Naive thymus-derived CD8-positive, alpha-beta T cell (primary cell): ENCODE measurements at places on chromosomes 6 and 20.
A peak's percentile ranks its signal among the peaks of the same experiment; 100 is the strongest.

DNA sequence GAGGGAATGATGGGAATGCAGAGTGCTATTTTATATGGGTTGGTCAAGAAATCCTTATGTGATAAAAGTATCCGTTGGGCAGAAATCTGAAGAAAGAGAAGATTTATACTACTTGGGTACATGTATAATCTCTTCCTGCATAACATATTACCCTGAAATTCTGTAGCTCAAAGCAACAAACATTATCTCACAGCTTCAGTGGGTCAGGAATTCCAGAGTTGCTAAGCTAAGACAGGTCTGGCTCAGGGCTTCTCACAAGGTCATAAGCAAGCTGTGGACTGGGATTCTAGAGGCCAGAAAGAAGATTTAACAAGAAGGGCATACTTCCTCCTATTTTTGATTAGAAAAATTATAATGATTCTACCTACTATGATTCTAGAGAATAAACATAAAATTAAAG is 172.5 kb upstream of the THEMIS start:
- DNase-seq = no peak

- DNase-seq = no peak
Observed at GRCh38 chr6:44227148-44227793, 3.9 kb downstream of the SLC29A1 start.

DNA sequence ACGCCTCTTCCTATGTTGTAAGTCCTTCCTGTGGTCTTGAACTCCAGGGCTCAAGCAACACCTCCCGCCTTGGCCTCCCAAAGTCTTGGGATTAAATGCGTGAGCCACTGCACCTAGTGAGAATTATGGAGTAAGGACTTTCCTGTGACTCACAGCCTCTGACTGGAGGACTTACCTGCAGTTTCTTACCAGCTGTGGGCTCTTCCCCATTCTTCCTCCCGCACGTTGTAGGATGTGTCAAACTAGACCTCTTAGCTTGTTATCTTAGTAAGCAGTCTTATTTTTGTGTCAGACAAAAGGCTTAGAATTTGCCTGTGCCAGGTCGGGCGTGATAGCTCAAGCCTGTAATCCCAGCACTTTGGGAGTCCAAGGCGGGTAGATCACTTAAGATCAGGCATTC is 30.9 kb downstream of the BAK1 start:
- DNase-seq = no peak

DNA sequence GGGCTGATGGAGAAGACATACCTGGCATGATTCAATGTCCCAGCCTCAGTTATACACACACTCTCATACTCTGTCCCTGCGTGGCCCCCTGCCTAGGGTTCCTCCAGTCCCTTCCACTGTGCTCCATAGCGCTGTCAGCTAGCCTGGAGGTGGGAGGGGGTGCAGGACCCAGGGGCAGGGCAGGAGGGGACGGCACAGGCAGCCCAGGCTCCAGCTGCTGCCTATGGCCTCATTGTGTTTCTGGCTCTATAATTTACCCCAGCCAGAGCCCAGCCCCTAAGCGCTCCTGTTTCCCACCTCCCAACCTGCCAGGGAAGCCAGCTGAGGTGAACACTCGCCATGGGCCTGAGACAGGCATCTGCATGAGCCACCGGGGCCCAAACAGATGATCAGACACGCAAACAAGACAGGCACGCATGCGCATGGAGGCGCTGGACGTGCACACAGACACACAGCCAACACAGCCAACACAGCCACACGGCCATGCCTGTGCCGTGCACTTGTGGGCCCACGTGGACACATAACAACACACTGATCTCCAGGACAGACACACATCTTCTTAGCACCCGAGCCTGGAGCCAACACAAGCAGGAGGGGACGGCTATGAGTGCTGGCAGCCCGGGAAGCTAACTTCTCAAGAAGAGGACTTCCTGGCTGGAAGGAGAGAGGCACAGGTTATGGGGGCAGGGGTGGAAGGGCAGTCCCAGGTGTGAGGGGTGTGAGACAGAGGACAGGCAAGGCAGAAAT is 124.9 kb downstream of the GRM4 start:
- peak; percentile 7 for DNase-seq

- no peak for DNase-seq
Observed at GRCh38 chr20:37471741-37472235, 49.3 kb upstream of the NNAT start.

- no peak for DNase-seq
Observed at GRCh38 chr6:8914700-8915099, 479.4 kb upstream of the SLC35B3 start.

- DNase-seq = no peak
Observed at GRCh38 chr6:70371454-70372105, 41.7 kb upstream of the FAM135A start.
